ENCODE measurements at places on chromosomes 12 and 14. TPM values are rescaled to one million over a fixed set of nuclear protein-coding genes. Genes with fewer than 3 reads are reported as not detected.

ANO2 gene
- total RNA-seq, result not detected

PLEKHD1 gene
- not detected for total RNA-seq

SLC17A8 gene
- not detected for total RNA-seq

RALGAPA1 gene
- total RNA-seq, result 23.7 TPM

ABCC9 gene
- total RNA-seq, result not detected

TRIP11 gene
- 33.5 TPM for total RNA-seq

PIP4P1 gene
- 21.0 TPM for total RNA-seq

NCKAP5L gene
- total RNA-seq, result 5.7 TPM

OVCH1 gene
- not detected for total RNA-seq

PLD4 gene
- not detected for total RNA-seq

HCAR1 gene
- total RNA-seq, result 0.25 TPM

RBMS2 gene
- total RNA-seq, result 3.1 TPM

SPIC gene
- total RNA-seq, result not detected

ENDOU gene
- not detected for total RNA-seq

P2RX7 gene
- 4.7 TPM for total RNA-seq

RND1 gene
- total RNA-seq, result 2.3 TPM

C14orf39 gene
- total RNA-seq, result not detected

MYH6 gene
- not detected for total RNA-seq

SLC25A47 gene
- total RNA-seq, result not detected

GPR162 gene
- total RNA-seq, result 2.1 TPM

TAS2R7 gene
- total RNA-seq, result not detected

Data from activated CD8-positive, alpha-beta T cell treated with anti-CD3 and anti-CD28 coated beads for 36 hours (primary cell).